C1 segment of cervical spinal cord (tissue), 14 donors: ENCODE measurements at places on chromosomes 1 and 21.

GRCh38 chr1:98172578-98172977 lies 251.7 kb upstream of the DPYD start:
- no peak for DNase-seq

GRCh38 chr21:34857874-34858273 lies 189.1 kb downstream of the CLIC6 start:
- DNase-seq, result no peak

- no peak for DNase-seq
Observed at GRCh38 chr1:234437423-234438171, 41.4 kb downstream of the TARBP1 start.

- no peak for DNase-seq
Observed at GRCh38 chr1:214445199-214445598, 106.2 kb downstream of the PTPN14 start.

- DNase-seq, result no peak
Observed at GRCh38 chr1:87437663-87438295, 109.1 kb downstream of the LMO4 start.

DNA sequence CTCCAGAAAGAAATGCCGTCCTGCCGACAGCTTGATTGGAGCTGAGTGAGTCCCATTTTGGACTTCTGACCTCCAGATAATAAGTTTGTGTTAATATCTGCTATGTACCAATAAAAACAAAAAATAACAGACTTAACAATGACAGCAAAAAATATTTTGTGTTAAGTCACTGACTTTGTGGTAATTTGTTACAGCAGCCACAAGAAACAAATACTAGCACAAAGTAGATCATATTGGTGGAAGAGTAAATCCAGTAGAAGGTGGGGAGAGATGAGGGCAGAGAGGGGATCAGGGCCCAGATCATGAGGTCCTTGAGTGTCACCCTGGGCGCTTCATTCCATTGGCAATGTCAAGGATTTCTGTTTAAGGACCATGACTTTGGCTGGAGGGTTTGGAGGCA lies 168.6 kb downstream of the DYRK1A start:
- no peak for DNase-seq

DNA sequence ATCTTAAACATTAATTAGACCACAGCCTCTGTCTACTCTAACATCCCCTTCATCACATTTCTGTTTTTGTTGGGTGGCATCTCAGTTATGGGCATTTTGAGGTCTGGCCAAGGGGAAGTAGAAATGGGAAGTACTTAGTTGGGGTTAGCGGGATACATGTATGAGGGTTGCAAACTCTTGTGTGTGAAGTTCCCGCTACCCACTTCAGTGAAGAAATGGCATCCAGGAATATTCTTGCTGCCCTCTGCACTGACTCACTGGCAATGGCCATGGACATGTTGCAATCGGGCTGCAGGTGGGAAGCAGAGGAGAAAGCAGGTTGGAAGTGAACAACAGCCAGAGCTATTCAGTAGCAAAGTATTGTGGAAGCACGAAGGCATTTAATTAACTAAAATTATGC lies 7.4 kb downstream of the CD48 start:
- DNase-seq, result no peak

DNA sequence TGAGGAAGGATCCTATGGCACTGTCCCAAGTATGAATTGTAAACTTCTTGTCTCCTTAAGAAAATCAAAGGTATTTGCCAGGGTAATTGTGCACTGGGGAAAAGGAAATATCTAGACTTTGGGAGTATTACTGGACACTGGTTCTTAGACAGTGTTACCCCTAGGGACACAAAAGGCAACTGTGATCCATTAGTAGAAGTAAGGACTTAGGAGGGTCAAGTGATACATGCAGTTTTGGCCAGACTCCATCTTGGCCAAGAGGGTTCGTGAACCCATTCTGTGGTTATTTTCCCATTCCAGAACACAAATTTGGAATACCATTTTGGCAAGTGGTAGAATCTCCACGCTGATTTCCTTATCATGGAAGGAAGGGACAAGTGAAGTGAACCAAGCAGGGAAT lies 98.1 kb downstream of the TM2D1 start:
- no peak for DNase-seq

DNA sequence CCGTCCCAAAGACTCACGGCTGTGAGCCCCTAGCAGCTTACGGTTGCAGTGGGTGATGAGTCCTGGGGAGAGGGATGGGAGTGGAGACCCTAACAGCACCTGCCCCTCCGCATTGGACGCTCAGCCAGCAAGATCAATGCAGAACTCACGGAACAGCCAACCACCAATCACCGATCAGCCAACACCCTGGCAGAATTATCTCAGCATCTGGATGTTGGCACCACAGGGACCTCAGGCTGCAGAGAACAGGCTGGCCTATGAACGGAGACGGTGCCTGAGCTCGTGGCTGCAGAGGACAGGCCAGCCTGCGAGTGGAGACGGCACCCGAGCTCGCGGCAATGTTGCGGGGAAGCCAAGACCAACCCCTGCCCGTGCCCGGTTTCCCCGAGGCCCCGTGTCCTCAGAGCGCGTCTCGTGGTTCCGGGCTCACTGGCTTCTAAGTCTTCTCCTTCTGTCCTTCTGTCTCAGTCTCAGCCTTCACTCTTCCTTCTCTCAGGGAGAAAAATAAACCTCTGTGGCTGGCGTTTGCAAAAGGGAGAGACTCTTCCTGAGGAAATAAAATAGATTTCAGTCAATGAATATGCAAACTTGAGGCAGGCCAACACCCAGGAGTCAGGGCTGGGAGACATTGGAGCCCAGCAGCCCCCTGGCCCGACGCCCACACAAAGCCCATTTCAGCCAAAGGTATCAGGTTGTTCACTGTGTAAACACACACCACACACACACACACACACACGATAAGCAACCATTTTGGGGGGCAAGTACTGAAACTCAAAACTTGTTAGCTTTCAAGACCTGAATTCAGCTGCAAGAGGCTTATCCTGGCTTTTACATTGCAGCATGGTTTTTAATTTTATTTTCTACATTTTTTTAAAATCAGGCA lies 67.8 kb downstream of the SIK1 start:
- no peak for DNase-seq

- no peak for DNase-seq
Observed at GRCh38 chr1:235407419-235407818, 40.2 kb downstream of the TBCE start.

DNA sequence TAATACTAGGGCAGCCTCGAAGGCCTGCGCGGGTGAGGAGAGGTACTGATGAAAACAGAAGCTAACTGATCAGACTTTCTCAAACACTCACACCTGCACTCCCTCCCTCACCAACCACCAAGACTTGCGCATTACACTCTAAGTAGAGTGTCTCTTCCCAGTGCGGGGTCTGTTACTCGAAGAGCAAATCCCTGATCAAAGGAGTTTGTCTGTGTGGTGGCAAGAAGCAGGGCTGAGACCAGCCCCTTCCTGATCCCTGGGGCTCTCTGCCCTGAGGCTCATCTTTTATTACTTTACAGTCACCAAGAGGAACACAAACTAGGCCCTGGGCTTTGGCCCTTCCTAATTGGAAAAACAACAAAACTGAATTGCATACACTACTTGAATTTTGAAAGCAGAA lies 19.5 kb upstream of the TSNAX start:
- no peak for DNase-seq

- no peak for DNase-seq
Observed at GRCh38 chr1:73901738-73902137, 296.2 kb downstream of the LRRIQ3 start.
